ENCODE measurements at places on chromosomes 12 and 14.
A peak's percentile ranks its signal among the peaks of the same experiment; 100 is the strongest.

GRCh38 chr12:21369141-21369980 lies 3.3 kb upstream of the IAPP start:
- DNase-seq: no peak

- no peak for DNase-seq
These were observed 23.0 kb downstream of the OR10P1 start for GRCh38 chr12:55659486-55660385.

DNA sequence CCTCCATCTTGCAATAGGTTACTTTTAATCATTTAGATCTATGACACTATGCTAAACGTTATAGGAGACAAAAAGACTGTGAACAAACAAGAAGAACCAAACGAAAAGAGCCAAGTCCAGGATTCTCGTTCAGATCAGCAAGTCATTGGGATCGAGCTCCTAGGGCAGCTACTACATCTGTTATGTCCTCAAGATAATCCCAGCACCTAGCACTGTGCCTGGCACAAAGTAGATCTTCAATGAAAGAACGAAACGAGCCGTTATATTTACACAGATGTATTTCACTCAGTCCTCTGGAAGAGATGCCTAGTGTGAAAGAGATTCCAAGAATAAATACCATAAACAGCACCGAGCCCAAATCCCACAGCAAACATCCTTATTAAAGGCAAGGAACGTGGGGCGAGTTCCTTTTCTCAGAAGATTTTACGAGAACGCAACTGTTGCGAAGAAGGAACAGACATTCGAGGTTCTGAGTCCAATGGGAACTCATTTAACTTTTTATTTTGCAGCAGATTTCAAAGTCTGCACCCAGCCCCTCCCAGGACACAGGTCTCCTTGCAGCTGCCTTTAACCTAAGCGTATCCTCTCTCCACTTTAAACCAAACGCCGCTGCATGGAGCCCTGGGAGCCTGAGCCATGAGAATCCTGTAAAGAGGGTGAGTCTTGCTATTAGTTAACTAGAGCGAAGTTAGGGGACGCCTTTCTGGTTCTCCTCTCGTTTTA lies 544 bp upstream of the TDP1 start:
- DNase-seq: no peak

- DNase-seq: no peak
These were observed 159.8 kb downstream of the CPNE8 start for GRCh38 chr12:38745601-38746000.

- DNase-seq: no peak
These were observed 3.1 kb upstream of the RAB5B start for GRCh38 chr12:55970775-55971174.

DNA sequence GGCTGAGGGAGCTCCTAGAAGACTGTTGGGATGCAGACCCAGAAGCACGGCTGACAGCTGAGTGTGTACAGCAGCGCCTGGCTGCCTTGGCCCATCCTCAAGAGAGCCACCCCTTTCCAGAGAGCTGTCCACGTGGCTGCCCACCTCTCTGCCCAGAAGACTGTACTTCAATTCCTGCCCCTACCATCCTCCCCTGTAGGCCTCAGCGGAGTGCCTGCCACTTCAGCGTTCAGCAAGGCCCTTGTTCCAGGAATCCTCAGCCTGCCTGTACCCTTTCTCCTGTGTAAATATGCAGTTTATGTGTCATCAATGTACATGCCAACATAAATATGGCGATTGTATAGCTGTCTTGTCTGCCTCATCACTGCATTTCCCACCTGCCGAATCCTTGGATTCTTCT lies 7.5 kb downstream of the AMHR2 start:
- no peak for DNase-seq

DNA sequence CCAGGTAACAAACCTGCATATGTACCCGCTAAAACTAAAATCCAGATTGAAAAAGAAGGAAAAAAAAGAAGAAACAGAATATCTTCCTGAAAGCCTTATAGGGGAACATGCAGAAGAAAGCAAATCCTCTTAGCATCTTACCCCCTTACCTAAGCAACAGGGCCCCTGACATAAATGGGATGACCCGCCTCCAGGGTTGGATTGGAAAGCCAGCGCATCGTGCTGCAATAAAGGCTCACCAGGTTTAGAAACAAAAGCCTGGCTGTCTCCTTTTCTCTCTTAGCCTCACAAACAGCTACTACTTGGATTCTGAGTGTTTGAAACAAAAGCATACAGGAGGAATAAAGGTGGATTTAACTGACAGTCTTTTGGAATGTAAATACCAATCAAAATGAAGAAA lies 13.8 kb upstream of the ADCK1 start:
- no peak for DNase-seq

DNA sequence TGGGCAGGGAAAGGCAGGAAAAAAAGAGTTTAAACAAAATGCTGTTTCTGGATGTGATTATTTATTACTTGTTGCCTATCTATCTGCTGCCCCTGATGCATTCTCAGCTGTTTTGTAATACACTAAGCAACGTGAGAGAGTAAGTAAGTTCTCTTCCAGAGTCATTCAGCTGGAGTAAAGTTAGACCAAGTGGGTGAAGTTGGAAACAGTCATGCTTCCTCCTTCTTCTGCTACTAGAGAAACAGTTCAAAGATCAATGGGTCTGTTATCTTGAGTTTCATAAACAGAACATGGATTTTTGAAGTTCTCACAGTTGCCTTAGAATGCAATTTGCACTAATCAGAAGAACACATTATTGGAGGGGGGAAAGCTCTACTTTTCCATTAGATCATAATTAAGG lies 279.3 kb downstream of the EGLN3 start:
- no peak for DNase-seq

GRCh38 chr12:87848248-87848868 lies 180.8 kb downstream of the C12orf50 start:
- peak; percentile 32 for DNase-seq

DNA sequence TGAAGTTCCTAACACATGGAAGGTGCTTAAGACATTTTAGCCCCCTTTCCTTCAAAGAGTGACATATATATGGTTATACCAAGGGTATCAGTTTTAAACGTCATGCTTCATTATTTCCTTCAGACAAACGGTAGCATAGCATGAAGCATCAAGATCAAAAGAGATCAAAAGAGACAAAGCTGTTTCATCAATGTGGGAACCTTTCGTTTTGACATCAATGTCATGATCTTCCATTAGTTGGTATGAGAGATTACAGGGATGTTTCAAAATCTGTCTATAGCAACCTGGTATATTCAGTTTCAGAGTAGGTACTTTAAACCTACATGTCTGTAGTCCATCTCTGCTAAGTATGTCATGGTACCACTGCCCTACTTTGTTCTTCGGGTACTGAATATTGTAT lies 28.3 kb downstream of the PUS7L start:
- DNase-seq: no peak
